ENCODE measurements at places on chromosomes 11 and 22.

GRCh38 chr22:27867085-27867952 is 51.7 kb downstream of the PITPNB start:
- peaks cover 31% of the 10 kb centered on the region for H3K4me1 ChIP-seq
- DNase-seq: no peak
- H3K4me3 ChIP-seq: 0 out of 2 replicates have a peak overlapping the region, but pooled peaks have one; percentile 25
- H3K36me3 ChIP-seq: peaks cover under 1% of the 10 kb centered on the region

- H3K4me1 ChIP-seq: no peaks in the 10 kb centered on the region
- H3K27me3 ChIP-seq: peaks cover 31% of the 10 kb centered on the region
- H3K36me3 ChIP-seq: no peaks in the 10 kb centered on the region
- no peak for DNase-seq
Observed at GRCh38 chr11:133082453-133082781, 449.9 kb downstream of the OPCML start.

GRCh38 chr11:83574519-83574918 is 288.4 kb upstream of the CCDC90B start:
- DNase-seq: no peak
- no peak overlapping the region for H3K27ac ChIP-seq
- H3K4me1 ChIP-seq: no peaks in the 10 kb centered on the region
- H3K27me3 ChIP-seq: no peaks in the 10 kb centered on the region
- no peak overlapping the region for H3K4me3 ChIP-seq

GRCh38 chr11:107009190-107009589 is 9.1 kb downstream of the GUCY1A2 start:
- H3K4me1 ChIP-seq: peaks cover 28% of the 10 kb centered on the region
- DNase-seq: no peak

- H3K4me3 ChIP-seq: no peak overlapping the region
- H3K36me3 ChIP-seq: no peaks in the 10 kb centered on the region
- H3K27me3 ChIP-seq: peaks cover 13% of the 10 kb centered on the region
- no peak overlapping the region for H3K27ac ChIP-seq
- H3K4me1 ChIP-seq: peaks cover 11% of the 10 kb centered on the region
Observed at GRCh38 chr22:42366806-42367581, 65.2 kb downstream of the NFAM1 start.

DNA sequence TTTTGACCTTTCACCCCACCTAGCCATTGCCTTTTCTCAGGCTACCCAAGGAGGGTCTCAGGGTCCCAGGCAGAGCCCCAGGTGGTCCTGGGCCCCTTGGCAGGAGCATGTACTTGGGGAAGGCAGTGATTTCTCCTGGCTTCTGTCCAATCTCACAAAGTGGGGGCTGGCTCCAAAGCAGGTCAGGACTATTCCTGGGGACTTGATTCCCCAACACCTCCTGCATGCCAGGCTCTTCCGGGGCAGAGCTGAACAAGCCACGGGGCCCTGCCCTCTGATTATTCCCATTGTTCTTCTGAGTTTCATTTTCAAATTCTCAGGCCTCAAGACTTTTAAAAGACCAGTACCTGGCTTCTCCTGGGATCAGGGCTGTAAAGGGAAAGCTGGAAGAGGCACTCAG is 1.5 kb upstream of the TCF20 start:
- no peak for DNase-seq
- no peaks in the 10 kb centered on the region for H3K36me3 ChIP-seq
- H3K4me1 ChIP-seq: peaks cover 8% of the 10 kb centered on the region
- no peak overlapping the region for H3K4me3 ChIP-seq
- H3K27me3 ChIP-seq: no peaks in the 10 kb centered on the region
- H3K27ac ChIP-seq: no peak overlapping the region

DNA sequence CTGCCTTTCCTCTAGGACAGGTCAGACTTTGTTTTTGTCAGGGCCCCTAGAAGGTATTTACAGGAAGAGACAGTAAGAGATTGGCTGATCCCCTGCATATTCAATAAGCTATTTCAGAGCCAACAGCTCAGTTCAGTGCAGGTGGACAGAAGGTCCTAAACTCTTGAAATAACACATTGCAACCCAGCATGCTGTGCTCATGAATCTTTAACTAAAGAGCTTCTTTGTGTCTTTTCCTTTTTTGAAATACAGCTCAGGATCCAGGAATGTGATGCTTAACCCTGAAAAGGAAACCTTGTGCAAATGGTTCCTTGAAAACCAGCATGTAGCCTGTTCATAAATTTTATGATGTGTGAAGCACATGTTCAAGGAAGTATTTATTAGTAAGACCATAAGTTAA is 43.9 kb downstream of the BBOX1 start:
- no peaks in the 10 kb centered on the region for H3K36me3 ChIP-seq
- no peak overlapping the region for H3K4me3 ChIP-seq
- no peak for DNase-seq
- no peak overlapping the region for H3K27ac ChIP-seq
- H3K4me1 ChIP-seq: no peaks in the 10 kb centered on the region

GRCh38 chr11:32374261-32374711 is 61.1 kb downstream of the WT1 start:
- H3K4me1 ChIP-seq: no peaks in the 10 kb centered on the region
- H3K27me3 ChIP-seq: no peaks in the 10 kb centered on the region
- H3K4me3 ChIP-seq: no peak overlapping the region
- H3K36me3 ChIP-seq: no peaks in the 10 kb centered on the region
- peak; percentile 37 for DNase-seq

GRCh38 chr11:62333768-62334167 is 3.5 kb upstream of the ASRGL1 start:
- DNase-seq: no peak
- peaks cover 7% of the 10 kb centered on the region for H3K4me1 ChIP-seq
- H3K4me3 ChIP-seq: no peak overlapping the region
- H3K36me3 ChIP-seq: no peaks in the 10 kb centered on the region

GRCh38 chr11:126537492-126537891 is 182.0 kb downstream of the ST3GAL4 start:
- no peak overlapping the region for H3K4me3 ChIP-seq
- DNase-seq: no peak
- H3K27ac ChIP-seq: no peak overlapping the region
- H3K4me1 ChIP-seq: no peaks in the 10 kb centered on the region

DNA sequence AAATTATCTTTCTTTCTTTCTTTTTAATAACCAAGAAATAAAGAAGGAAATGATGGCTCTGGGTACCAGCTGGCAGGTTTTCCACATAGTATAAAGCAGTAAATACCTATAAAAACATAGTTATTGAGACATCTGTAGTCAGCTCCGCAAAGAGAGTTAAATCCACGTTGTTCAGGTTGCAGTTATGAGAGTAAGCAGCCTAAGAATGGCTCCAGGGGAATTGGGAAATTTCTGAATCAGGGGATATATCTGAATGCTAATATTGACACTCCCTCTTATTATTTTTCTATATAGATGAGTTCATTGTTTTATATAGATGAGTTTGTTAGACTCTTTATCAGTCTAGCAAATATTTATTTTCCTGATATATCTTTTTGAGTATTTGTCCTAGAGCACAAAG is 322.0 kb upstream of the LRRC4C start:
- peak overlapping the region; percentile 73 for H3K27ac ChIP-seq
- no peaks in the 10 kb centered on the region for H3K36me3 ChIP-seq
- H3K4me1 ChIP-seq: peaks cover 55% of the 10 kb centered on the region
- no peak overlapping the region for H3K4me3 ChIP-seq
- H3K27me3 ChIP-seq: no peaks in the 10 kb centered on the region
- DNase-seq: peak; percentile 55

GRCh38 chr22:25663654-25664053 is 78.3 kb upstream of the MYO18B start:
- no peak for DNase-seq
- H3K36me3 ChIP-seq: no peaks in the 10 kb centered on the region
- no peak overlapping the region for H3K27ac ChIP-seq
- peaks cover 32% of the 10 kb centered on the region for H3K27me3 ChIP-seq
- no peaks in the 10 kb centered on the region for H3K4me1 ChIP-seq

- H3K27me3 ChIP-seq: no peaks in the 10 kb centered on the region
- DNase-seq: no peak
- no peak overlapping the region for H3K4me3 ChIP-seq
- no peak overlapping the region for H3K27ac ChIP-seq
- no peaks in the 10 kb centered on the region for H3K36me3 ChIP-seq
Observed at GRCh38 chr11:91258876-91259275, 965.7 kb upstream of the FAT3 start.

DNA sequence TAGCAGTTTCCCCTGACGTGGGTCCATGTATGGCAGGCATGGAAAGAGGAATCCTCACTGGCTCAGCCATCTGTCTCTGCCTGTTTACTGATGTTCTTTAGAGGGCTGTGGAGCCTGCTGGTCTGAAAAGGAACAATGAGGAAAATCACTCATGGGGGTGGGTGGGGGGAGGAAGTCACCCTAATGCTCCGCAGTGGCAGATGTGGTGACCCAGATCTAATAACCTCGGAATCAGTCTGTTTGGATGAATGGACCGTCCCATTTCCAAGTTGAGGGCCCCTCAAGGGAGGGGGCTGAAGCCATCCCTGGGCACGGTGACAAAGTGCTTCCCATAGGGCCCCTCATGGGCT is 4.4 kb downstream of the BCR start:
- peak overlapping the region; percentile 74 for H3K4me3 ChIP-seq
- H3K27me3 ChIP-seq: no peaks in the 10 kb centered on the region
- H3K36me3 ChIP-seq: no peaks in the 10 kb centered on the region
- no peak for DNase-seq
- H3K4me1 ChIP-seq: peaks cover 25% of the 10 kb centered on the region
- no peak overlapping the region for H3K27ac ChIP-seq

DNA sequence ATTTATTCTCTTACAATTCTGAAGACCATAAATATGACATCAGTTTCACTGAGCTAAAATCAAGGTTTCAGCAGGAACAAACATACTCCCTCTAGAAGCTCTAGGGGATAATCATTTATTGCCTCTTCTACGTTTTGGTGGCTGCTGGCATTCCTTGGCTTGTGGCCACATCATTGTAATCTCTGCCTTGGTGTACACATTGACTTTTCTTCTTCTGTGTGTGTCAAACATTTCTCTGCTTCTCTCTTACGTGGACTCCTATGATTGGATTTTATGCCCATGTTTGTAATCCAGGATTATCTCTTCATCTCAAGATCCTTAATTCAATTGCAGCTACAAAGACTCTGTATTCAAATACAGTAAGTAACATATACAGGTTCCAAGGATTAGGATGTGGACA is 30.4 kb upstream of the MMP20 start:
- no peaks in the 10 kb centered on the region for H3K36me3 ChIP-seq
- DNase-seq: no peak
- 0 out of 2 replicates have a peak, but pooled peaks cover 3% of the 10 kb centered on the region for H3K27me3 ChIP-seq
- H3K4me3 ChIP-seq: no peak overlapping the region

DNA sequence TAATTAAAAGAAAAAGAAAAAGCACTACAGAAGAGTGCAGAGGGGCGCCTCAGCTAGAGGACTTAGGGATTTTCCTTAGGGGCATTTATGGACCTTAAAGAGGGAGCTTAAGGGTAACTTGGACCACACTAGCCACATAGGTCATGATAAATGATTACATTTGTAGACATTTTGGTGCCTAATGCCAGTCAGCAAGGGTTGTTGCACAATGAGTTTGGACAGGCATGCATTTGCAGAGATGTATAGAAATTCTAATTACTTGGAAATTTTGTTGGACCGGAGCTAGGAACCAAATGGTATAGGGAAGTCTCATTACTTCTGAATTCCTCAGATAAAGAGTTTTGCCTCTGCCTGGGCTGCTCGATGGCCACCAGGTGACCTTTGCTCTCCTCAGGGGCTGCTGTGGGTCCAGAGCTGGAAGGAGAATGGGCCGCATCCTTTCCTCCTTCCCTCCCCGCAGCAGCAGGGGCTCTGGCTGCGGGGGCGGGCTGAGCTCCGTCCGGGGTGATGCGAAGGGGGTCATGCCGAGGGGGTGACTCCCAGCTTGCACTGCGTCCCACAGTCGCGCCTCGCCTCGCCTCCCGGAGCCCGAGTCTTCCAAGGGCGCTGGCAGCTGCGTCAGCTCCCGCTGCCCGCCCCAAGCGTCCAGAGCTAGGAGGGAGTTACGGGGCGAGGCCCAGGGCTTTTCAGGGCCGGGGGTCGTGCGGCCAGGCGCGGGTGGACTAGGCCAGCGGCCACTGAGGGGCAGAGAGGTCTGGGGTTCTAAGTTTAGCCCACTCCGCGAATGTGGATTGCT is 20.3 kb upstream of the MALAT1 start:
- DNase-seq: no peak
- H3K4me3 ChIP-seq: no peak overlapping the region
- no peaks in the 10 kb centered on the region for H3K27me3 ChIP-seq
- peaks cover 27% of the 10 kb centered on the region for H3K4me1 ChIP-seq
- H3K27ac ChIP-seq: no peak overlapping the region

DNA sequence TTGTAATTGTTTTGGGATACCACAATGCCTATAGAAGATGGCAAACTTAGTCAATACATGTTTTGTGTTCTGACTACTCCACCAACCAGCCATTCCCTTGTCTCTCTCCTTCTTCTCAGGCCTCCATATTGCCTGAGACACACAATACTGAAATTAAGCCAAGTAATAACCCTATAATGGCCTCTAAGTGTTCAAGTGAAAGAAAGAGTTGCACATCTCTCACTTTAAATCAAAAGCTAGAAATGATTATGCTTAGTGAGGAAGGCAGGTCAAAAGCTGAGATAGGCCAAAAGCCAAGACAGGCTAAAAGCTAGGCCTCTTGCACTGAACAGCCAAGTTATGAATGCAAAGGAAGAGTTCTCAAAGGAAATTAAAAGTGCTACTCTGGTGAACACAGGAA is 318.7 kb downstream of the TTC28 start:
- no peak overlapping the region for H3K4me3 ChIP-seq
- H3K4me1 ChIP-seq: no peaks in the 10 kb centered on the region
- H3K27me3 ChIP-seq: no peaks in the 10 kb centered on the region
- no peaks in the 10 kb centered on the region for H3K36me3 ChIP-seq
- H3K27ac ChIP-seq: no peak overlapping the region

DNA sequence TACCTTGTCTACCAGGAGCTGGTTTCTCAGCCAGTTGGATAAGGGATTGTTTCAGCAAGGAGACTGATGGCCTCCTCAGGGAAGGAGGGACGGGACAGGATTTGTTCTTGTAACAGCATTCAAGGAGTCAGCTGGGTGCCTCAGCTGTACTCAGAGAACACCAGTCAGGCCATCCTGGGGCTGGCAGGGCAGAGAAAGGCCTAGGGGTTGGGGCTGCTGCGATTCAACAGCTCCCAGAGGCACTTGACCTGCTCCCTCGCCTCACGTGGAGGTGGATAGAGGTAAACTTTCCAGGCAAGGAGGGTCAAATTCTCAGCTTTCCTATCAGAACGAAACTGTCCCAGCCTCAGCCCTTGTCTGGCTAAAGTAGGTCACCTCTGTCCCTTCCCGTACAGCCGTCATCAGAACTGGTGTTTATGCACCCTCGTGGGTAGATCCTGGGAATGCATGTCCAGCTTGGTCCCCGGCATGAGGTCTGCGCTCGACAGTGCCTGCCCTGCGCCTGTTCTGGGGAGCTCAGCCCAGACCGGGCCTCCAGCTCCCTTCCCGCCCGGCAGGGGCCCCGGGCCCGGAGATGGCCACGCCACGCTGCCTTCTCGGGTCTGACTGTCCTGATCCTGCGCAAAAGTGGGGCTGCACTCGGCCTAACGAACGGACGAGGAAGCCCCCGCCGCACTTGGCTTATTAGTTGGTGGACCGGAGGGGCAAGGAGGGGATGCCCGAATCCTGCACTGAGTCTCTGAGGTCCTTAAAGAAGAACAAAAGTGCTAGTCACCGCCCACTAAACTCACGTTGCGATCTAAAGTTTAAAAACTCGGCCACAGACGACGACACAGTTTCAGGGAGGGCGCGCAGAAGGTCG is 762 bp upstream of the CCDC134 start:
- no peaks in the 10 kb centered on the region for H3K36me3 ChIP-seq
- H3K4me1 ChIP-seq: peaks cover 14% of the 10 kb centered on the region
- DNase-seq: no peak
- no peaks in the 10 kb centered on the region for H3K27me3 ChIP-seq
- H3K4me3 ChIP-seq: peak overlapping the region; percentile 97
